ENCODE measurements at places on chromosomes 1 and 21.
A peak's percentile ranks its signal among the peaks of the same experiment; 100 is the strongest.

DNA sequence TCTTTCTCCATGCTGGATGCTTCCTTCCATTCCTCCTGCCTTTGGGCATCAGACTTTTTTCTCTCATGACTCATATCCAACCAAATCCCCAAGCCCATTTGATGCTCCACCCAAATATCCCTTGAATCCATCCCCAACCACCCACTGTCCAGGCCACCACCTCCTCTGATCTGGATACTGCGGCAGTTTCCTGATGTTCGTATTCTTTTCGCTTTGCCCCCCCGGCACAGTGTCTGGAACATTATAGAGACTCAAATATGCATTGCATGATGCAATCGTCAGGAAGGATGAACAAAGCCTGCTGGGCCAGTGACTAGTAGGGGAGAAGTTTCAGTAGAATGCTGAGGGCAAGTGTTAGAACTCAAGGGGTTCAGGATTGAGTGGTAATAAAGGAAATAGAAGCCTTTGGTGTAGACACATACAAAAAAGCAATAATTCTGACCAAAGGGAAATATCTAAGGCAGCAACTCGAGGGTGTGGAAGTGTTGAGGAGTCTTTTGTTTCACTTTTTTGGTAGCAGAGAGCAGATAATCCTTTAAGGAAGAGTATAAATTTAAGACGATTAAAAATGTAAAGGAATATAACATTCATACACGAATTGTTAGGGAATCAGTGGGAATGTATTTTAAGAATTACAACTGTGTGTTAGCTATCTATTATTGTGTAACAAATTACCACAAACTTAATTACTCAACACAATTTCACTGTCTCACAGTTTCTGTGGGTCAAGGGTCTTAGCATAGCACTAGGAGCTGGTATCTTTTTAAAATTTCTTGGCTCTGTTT is 7.5 kb downstream of the S100A11 start:
- DNase-seq: no peak

- DNase-seq: no peak
These were observed 146.1 kb upstream of the RUNX1 start for GRCh38 chr21:35195232-35195631.

DNA sequence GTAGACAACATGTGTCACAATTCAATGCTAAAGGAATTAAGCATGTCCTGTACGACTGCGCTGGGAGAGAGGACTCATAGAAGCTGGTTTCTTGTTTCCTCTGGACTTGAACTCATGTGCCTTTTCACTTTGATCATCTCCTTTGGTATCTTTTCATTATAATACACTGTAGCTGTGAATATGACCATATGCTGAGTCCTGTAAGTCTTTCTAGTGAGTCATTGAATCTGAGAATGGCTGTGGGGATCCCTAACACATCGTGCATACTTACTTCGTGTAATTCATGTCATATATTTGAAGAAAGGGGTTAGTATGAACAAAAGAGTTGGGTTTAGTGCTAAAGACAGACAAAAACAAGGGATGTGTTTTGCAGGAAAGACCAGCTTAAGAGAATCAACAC is 148.1 kb upstream of the RUNX1 start:
- DNase-seq: no peak

- DNase-seq: no peak
These were observed 56.8 kb downstream of the CSMD2 start for GRCh38 chr1:34108269-34108668.

- DNase-seq: no peak
These were observed 1596.9 kb downstream of the PLA2G4A start for GRCh38 chr1:188425687-188426086.

GRCh38 chr1:118767971-118768370 is 220.2 kb downstream of the TBX15 start:
- no peak for DNase-seq

GRCh38 chr1:246769306-246769705 is 45.1 kb downstream of the SCCPDH start:
- DNase-seq: no peak

- DNase-seq: no peak
These were observed 327.8 kb downstream of the PAPPA2 start for GRCh38 chr1:176790786-176791185.

DNA sequence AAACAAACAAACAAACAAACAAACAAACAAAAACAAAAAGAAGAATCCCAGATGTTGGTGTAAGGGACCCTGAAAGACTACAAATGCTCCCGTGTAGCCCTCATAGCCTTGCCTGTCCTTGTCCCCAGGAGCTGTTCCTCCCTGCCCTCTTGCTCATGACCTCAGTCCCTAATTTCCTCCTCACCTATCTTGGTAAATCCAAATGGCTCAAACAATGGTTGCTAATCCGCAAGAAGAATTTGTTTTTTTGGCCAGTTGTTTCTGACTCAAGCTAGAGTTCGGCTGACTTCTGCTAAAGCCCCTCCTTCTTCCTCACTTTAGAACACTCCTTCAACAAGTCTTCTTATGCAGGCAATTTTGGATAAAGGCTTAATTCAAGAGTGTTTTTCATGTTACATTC is 15.6 kb downstream of the LCA5L start:
- DNase-seq: no peak

GRCh38 chr1:10754568-10755329 is 41.7 kb downstream of the CASZ1 start:
- no peak for DNase-seq

DNA sequence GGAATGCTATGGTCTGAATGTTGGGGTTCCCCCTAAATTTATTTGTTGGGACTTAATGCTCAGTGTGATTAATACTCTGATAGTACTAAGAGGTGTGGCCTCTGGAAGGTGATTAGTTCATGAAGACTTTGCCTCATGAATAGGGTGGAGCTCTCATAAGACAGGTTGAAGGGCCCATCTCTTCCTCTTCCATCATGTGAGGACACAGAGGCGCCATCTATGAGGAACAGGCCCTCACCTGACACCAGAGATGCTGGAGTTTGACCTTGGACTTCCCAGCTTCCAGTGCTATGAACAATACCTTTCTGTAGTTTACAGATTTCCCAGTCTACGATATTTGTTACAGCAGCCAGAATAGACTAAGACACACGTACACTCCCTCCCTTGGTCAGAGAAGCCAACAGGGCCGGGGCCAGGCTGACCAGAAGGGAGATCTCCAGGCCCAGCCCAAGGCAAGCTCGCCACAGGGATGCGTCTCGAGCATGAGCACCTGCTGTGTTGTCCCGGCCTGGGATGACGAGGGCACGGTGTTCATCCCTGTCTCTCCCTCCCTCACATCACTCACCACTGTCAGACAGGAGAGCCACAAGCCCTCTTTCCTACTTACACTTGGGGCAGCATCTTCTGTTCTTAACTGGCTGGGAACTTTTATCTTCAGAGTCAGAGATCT is 4.7 kb upstream of the ABCG1 start:
- DNase-seq: no peak

GRCh38 chr1:160859166-160859565 is 3.5 kb downstream of the CD244 start:
- DNase-seq: no peak

GRCh38 chr1:98480271-98480670 is 181.2 kb upstream of the SNX7 start:
- no peak for DNase-seq

DNA sequence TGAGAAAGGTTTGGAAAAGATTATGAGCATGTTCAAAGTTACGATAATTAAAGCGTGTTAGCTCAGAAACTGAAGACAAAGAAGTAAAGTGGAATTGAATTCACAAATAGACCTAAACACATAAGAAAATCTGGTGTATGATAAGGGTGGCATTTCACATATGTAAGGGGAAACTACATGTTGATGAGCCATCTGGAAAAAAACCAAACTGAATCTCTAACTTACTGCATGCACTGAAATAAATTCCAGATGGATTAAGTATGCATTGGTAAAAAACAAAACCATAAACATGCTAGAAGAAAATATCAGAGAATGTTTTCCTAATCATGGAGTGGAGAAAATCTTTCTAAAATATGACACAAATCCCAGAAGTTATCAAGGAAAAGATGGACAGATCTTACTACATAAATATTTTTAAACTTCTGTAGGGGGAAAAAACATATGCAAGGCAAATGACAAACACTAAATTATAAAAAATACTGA is 34.0 kb upstream of the CTPS1 start:
- DNase-seq: no peak

GRCh38 chr1:151006327-151007052 is at the start of gene MINDY1:
MINDY1 (minus strand) TSS chr1:151006902; CDS start chr1:151002617, 4,285 bp downstream.
- DNase-seq: peak; percentile 71

GRCh38 chr21:45016406-45017038 is 57.9 kb upstream of the ADARB1 start:
- DNase-seq: no peak

- peak; percentile 17 for DNase-seq
These were observed 1.0 kb downstream of the FAM78B start for GRCh38 chr1:166165661-166166328.

DNA sequence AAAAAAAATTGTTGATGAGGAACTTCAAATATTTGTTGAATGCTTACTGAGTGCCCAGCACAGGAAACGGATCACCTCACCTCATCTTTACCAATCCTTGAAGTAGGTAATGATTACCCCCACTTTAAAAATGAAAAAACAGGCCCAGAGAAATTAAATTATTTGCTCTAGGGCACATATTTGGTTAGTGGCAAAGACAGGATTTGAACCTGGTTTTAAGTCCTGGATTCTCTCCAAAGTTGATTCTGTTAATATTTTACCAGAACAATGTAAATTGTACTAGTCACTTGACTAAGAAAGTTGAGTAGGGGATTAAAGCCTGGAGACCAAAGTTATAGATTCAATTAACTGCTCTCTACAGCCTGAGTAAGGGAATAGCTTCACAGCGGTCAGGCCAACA is 97.9 kb downstream of the GIPC2 start:
- DNase-seq: no peak

DNA sequence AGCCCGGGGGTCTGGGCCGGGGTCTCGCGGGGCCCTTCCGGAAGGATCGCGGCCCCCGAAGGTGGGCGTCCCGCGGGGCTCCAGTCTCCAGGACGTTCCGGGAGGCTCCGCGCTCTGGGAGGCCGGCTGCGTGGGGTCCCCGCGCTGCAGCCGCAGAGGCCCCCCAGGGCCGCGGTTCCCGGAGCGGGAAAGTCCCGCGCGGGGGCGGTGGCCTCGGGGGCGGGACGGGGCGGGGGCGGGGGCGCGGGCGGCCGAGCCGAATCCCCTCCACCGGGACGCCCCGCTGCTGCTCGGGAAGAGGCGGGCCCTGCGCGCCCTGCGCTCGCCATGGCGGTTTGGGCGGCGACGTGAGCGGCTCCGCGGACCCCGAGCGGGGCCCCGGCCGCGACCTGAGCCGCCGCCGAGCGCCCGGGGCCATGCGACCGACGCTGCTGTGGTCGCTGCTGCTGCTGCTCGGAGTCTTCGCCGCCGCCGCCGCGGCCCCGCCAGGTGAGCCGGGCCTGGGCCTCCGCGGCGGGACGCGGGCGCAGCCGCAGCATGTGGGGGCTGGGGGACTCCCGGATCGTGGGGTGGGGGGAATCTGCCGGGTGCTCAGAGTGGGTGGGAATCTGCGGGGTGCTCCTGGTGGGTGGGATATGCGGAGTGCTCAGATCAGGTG is at the start of gene IFNGR2:
IFNGR2 (plus strand) TSS at position 286 of the 658 bp plus-strand sequence; CDS start at position 417, 131 bp downstream.
- peak; percentile 81 for DNase-seq

DNA sequence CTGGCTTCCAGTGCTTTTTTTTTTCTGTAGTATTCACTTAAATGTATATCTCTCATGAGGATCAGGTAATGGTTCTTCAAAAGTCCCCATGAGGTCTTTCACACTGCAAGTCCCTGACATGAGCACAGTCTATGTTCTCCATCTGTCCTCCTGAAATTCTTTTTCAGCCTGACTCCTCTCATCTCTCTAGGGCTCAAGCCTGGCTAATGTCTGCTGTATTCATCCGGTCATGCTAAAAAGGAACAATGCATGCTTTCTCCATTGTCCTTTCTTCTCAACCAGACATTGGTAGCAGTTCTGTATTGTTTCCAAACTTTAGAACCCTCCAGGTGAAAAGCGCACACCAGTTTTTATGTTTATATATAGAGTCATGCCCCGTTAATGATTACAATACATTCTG is 368.3 kb upstream of the OLFM3 start:
- no peak for DNase-seq

GRCh38 chr1:42847111-42847595 is 740 bp downstream of the ZNF691 start:
- DNase-seq: peak; percentile 23

DNA sequence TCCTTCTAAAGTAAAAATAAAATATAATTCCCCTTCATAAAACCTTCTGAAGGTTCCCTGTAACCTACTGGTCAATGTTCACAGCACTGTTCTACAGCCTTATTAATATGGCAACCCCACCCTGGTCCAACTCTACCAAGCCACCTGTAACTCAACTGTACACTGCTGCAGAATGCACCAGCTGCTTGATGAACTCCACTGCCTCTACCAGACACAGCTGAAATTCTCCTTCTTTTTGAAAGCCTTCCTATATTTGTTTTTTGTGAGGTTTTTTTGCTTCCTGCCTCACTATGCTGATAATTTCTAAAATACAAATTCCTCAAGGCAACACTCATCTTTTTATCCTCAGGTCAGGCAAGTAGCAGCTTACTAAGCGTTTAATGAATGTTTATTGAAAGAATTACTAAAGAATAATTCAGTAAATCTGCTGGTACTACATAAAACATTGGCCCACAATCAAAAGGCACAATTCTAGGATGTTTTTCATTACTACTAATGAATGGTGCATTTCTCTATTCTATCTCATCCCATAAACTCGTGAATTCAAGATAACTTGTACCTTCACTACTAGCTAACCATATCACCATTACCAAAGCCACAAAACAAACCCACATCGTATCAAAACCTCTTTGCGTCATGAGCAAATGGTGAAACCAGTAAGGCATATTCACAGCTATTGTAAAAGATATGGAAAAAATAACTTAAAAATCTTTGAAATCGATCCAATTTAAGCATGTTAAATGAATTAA is 2.4 kb downstream of the SSX2IP start:
- DNase-seq: no peak

DNA sequence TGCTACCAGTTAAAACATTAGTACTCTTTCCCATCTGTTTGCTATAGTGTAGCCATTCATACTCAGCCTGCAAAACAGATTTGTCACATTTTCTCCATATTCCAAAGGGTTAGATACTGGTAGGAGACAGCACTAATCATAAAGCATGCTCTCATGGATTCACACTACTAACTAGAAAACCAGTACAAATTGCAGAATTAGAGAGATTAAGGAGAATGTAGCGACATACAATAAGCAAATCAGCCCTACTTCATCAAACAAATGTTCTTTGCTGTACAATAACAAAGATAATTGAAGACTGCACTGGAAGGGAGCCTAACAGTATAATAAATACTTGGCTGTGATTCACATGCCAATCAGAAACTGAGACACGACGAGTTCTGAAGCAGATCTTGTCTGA is 368.0 kb upstream of the PRMT6 start:
- no peak for DNase-seq

- DNase-seq: no peak
These were observed 2.8 kb upstream of the FAM131C start for GRCh38 chr1:16076031-16076864.

GRCh38 chr1:83931658-83932253 is 67.2 kb downstream of the TTLL7 start:
- DNase-seq: peak; percentile 42

All from germinal center (tissue), 1 donor.